ENCODE measurements at places on chromosomes 2 and 18.

GRCh38 chr2:127398239-127398590 is 10.4 kb upstream of the MAP3K2 start:
- DNase-seq, result peak; percentile 93

DNA sequence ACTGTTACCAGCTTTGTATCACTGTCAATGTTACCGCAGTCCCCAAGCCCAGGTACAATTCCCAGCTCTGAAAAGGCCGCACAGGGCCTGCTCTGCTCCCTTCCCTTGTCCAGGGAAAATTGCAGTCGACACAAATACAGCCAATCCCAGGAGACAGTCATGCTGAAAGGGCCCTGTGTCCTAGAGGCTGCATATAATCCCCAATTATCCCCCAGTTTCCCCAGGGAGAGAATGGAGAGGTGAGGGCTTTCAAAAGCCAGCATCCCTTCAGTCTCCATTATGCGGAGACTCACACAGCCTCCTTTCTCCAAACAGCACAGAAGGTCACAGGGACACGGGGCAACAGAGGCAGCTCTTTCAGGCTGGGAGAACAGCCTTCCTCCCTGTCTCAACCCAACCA is 17.1 kb upstream of the CTIF start:
- no peak for DNase-seq

DNA sequence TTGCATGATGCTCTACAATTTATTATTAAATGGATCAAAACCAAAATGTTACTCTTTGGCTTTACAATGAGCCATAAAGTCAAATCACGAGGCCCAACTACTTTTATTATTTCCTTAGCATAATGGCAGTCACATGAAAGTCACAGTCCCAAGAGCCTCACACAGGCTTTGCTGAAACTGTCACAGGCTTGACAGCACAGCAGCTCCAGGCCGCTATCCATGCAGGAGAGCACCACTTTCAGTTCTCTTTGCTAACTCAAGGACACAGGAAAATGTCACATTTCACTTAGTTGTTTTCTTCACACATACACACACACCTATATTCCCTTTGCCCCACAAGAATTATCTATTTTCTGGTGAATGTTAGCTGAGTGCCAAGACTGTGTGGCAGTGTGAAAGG is 11.1 kb upstream of the MSGN1 start:
- DNase-seq, result no peak

- no peak for DNase-seq
Observed at GRCh38 chr2:206082298-206082843, 3.6 kb downstream of the INO80D start.

GRCh38 chr2:158665536-158666302 is 129.4 kb upstream of the DAPL1 start:
- DNase-seq, result no peak

DNA sequence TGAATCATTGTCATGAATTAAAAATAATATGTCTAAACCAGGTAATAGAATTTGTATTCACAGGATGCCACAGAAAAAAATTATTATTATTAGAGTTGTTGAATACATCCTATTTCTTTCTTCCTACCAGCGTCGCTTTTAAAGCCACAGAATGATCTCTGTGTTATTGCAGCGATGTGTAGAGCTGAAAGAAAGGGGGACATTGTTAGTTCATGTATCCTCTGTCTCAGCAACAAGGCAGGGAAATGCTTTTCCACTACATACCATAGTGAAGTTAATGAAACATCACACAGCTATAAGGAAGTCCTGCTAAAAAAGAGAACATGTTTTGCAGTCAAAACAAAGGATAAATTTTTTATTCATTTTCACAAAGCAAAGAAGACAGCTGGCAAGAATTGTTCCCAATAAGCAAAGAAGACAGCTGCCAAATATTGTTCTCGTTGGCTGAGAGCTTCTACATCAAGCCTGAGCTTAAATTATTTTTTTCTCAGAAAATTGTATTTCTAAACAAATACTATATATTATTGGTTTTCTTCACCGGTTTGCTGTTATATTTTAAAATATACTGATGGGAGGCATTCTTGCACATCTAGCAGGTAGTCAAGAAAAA is 1234.4 kb downstream of the SUCLG1 start:
- no peak for DNase-seq

- no peak for DNase-seq
Observed at GRCh38 chr2:74863802-74864248, 29.9 kb downstream of the HK2 start.

GRCh38 chr2:98757904-98758421 is 27.0 kb upstream of the MGAT4A start:
- no peak for DNase-seq

- no peak for DNase-seq
Observed at GRCh38 chr18:34281722-34282121, 57.0 kb upstream of the NOL4 start.

DNA sequence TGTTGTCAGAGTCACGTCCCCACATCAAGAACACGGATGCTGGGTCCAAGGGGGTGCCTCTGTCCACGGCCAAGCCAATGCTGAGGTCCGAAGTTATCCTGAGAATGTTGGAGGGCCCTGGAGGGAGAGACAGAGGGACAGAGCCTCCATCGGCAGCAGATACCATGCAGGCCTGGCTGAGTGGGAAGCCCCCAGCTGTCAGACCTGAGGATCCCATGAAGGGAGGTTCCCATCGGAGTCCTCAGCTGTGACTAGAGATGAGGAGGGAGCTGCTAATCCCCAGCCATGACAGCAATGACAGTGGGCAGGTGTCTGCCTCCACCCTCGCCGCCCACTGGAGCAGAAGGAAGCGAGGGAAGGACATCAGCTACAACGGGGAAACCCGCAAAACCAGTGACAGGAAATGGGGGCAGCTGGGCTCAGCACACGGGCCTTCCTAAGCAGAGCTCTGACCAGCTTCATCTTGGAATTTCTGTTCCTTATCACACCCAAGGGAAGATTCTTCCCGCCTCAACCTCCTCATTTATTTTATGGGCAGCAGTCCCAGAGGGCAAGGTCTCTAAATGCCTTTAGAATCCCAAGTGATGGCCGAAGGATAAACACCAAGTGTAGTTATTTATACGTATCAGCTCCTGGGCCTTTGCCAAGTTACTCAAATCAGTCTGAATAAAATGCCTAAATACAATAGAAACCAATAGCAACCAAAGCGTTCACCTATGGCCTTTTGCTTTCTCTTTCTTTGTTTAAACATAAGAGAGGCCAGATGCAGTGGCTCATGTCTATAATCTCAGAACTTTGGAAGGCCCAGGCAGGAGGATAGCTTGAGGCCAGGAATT is 32.2 kb downstream of the FAM178B start:
- DNase-seq, result no peak

DNA sequence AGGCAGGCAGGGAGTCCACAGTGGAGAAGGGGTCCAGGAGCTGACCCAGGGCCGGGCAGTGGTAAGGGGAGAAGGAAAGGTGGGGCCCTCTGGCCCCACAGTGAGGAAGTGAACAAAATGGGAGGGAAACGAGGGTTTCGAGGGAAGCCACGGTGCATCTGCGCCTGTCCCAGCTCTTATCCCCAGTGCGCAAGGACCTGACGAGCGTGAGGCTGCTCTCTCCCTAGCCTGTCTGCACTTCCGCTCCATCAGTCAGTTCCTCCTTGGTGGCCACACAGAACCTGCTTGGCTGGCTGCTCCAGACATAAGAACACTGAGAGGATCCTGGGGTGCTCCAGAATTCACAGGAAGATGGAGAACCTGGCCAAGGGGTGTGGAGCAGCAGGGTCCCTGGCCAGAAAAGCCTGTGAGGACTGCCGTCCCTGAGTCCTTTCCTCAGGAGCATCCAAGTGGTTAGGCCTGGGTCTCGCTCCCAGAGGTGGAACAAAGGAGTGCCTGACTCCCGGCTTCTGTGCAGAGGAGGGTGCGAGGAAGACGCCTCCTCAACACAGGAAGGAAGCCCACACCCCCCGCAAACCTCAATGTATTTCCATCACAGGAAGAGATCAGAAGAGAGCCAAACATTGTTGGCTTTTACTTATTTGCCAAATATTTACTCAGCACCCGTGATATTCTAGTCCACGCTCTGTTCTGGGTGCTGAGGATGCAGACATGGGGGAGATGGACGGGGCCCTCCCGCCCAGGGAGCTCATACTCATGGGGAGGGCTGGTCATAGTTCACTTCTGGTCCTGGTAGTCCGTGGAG is 43.7 kb upstream of the SEMA4C start:
- DNase-seq, result no peak

GRCh38 chr2:169301596-169302335 is 60.6 kb downstream of the LRP2 start:
- no peak for DNase-seq

GRCh38 chr2:239918749-239919148 is 106.4 kb downstream of the NDUFA10 start:
- DNase-seq, result no peak

DNA sequence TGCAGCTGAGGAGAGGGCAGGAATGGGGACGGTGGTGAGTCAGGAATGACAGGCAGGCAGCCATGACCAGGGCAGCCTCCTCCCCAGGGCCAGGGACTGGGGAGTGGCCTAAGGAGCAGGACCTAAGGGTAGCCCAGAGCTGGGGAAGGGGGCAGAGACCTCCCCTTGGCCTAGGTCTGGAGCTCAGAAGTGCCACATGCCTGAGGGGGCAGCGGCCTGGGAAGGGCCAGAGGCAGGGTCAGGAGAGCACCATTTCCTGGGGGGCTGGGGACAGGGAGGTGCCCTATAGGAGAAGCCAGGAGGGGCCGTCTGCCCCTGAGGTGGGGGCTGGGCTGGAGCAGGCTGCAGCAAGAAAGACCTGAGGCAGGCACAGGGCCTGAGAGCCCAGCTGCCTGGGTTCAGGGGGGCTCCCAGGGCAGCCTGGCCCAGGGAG is 20.9 kb downstream of the CFLAR start:
- no peak for DNase-seq

DNA sequence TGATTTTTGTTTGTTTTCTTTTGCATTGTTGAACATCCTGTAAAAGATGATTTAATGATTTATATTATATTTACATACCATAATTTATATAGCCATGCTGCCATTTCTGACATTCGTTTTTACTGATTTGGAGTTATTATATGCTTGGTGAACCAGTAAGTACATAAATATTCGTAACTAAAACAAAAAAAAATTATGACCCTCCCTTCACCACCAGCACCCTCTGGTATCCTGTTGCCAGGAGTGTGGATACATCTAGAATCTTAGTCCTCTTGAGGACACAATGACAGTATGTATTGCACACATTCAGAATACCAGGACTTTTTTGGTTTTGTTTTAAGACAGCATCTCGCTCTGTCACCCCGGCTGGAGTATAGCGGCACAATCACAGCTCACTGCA is 43.9 kb upstream of the B3GNT7 start:
- DNase-seq, result no peak

DNA sequence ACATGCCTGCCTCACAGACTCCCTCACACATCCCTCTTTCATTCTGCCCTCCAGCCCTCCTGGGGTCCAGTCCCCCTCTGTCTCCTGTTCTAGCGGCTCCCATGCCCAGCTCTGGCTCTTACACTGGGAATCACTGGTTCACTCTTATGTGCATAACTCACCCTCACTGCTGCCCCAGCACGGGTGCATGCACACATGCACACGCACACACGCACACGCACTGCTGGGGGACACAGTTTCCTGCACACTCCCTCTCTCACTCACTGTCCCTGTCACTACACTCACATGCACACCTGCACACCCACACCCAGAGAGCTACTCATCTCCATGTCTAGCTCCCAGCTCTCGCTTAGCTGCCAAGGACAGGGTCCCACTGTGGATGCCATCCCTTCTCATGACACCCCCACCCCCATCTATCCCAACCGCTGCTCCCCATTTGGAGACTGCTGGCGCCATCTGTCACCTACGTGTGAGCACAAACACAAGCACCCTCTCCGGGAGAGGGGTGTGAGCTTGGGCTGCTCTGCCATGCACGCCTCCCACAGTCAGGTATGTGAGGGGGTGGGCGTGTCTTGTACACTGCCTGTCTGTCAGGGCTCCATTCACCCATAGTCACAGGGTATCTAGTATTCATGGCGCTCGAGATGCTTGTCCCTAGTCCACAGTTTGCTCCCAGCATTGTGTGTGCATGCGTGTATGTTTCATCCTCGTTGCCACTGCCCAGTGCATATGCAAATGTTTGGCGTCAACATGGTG is 1.8 kb downstream of the ASIC4 start:
- no peak for DNase-seq

GRCh38 chr2:100070078-100070477 is 72.3 kb downstream of the AFF3 start:
- DNase-seq, result no peak

DNA sequence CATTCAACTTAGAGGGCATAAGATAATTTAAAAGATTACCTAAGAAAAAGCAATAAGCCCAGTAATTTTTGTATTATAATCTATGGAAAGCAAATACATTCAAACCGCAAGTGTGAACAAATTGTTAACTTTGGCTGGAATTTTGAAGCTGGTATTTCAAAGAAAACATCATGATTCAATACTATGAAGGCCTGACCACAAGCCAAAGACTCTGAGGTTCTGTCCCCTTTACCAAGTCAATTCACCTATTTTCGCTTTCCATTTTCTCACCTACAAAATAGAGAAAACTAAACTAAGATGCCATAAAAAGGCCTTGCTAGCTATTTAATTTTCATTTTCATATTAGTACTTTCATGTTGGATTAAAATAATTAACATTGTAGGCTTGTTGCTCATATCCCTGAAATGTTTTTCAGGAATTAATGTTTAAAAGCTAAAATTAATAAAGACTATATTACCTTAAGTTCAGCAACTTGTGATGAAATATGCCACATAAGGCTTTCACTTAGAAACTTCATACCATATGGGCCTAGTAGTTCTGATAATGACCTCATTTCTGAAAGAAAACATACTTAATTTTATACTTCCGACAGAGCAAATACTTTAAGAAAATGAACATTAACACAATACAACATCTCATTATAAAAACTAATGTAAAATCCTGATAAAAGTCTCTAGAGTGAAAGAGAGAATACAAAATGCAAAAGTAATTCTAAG is 85.7 kb upstream of the FRZB start:
- no peak for DNase-seq

- DNase-seq, result no peak
Observed at GRCh38 chr2:192126426-192126825, 68.3 kb downstream of the TMEFF2 start.

DNA sequence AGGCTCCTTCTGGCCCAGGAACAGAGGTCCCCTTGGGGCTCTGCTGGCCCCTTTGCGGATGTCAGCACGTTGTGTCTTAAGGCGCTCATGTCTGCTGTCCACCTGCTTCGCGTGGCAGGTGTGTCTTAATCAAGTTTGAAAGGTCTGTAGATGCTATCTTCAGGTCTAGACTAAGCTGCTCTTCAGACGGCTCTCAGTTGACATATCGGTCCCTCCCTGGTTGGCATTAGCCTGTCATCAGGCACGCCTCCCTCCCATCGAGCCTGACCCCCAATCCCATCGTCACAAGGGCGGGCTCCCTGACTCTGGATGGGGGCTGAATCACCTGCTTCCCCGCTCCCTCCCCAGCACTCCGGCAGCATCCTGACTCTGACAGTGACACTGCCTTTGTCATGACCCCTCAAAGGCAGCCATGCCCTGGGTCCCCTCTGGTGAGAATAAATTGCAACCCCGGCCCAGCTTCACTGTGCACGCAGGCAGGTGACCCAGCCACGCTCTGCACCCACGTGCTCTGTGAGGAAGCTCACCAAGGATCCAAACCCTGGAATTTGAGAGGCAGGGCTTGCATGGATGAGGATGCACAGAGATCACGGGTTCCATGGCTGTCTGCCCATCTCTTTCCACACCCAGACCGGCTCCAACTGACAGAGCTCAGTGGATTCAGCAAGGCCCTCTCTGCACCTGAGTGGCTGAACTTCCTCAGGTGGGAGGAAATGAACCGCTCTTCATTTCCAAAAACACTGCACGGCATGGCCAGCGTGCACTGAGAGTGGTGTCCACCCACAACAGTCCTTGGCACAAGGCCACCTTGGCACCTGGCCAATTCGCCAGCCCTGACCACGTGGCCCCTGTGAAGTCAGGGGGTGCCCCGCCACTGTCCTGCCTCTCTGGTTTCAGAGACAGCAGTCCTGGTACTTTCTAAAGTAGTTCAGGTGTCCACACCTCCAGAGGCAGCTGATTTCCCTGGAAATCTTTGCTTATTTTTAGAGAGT is 110.2 kb upstream of the GPC1 start:
- no peak for DNase-seq

Measured in erythroblast (primary cell).